Choroid plexus epithelial cell (primary cell): ENCODE measurements at places on chromosomes 12 and 14.

DNA sequence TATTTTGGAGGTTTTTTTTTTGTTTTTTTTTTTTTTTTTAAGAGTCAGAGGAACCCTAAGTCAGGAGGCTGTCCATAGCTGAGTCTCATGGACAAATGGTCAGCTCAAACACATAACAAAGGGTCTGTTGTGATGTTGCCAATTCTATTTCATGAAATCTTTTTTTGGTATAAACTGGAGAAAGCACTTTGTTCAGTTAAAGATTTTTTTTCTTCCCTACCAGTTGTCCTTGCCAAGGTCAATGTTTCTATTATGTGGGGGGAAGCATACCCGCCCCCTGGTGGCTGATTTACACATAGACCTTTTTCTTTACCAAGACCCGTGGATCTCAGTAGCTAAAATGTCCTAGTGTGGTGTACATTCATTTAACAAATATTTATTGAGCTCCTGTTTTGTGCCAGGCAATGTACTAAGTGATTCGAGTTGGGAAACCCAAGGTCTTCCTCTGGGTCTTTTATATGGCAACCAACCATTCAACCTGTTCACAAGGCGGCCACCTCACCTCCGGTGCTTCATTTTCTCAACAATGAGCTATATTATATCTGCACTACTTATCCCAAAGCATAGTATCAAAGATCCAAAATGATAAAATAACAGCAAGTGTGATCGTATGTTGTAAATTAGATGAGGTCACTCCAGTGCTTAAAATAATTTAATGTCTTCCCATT lies 214.5 kb downstream of the PAH start:
- peak; percentile 83 for DNase-seq

DNA sequence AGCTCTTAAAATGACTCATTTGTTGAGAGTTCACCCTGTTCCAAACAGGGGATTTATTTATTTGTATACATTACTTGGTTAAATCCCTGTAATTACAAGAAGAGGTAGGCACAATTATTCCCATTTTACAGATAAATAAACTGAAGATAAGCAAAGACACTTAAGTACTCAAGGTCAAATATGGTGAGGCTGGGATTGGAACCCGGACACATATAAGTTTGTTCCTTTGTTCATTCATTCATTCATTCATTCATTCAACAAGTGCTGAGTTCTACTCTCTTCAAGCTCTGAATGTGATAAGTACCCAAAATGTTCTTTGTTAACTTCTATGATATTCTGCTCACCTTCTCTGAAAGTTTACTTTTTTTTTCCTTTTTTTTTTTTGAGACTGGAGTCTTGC lies 2.4 kb upstream of the TRIM9 start:
- no peak for DNase-seq

GRCh38 chr12:9256758-9257405 lies 48.7 kb upstream of the PZP start:
- DNase-seq: no peak

DNA sequence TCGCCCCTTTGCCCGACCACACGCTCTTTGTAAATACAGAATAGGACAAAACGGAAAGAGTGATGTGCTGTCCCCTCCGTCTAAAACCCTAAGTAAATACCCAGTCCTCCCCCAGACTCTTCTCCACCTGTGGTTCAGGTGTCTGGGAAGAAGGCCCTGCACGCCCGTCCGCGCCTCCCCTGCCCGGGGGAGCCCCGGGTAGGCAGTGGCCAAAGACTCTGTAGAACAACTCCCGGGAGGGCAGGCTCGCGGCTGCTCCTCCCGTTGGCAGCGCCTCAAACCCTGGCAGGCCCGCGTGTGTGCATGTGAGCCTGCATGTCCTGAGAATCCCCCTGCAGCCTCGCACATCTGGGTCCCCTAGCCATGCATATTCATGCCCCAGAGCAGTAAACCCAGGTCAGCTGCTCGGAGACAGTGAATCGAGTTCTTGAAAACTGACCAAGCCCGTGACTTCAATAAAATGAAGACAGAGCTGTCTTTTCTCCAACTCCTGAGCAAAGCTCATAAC lies 165.8 kb downstream of the MON2 start:
- DNase-seq: peak; percentile 27

DNA sequence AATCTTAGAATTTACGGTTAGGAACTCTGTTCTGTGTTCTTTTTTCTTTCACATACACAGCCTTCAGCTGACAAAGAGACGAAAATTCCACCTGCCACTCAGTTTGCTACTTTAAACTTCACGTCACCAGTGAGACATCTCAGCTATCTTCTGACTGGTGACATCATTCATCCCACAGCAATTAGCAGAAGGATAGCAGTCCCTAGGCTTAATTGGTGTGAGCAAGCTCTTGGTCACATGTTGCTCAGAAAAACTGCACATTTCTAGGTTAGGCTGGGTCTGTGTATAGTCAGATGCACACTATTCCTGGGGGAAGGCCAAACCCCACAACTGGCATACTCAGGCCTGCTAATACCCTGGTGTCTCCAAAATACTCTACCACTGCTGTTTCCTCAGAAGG lies 23.9 kb downstream of the SLC7A7 start:
- peak; percentile 60 for DNase-seq

DNA sequence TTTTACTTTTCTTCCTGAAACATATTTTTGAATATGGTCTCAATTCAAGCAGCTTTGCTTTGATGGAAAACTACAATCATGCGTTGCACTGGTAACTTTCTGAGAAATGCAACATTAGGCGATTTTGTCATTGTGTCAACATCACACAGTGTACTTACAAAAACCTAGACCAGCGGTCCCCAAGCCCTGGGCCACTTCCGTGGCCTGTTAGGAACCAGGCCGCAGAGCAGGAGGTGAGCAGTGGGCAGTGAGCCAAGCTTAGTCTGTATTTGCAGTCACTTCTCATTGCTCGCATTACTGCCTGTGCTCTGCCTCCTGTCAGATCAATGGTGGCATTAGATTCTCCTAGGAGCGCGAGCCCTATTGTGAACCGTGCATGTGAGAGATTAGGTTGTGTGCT lies 163.7 kb upstream of the NOVA1 start:
- DNase-seq: no peak

DNA sequence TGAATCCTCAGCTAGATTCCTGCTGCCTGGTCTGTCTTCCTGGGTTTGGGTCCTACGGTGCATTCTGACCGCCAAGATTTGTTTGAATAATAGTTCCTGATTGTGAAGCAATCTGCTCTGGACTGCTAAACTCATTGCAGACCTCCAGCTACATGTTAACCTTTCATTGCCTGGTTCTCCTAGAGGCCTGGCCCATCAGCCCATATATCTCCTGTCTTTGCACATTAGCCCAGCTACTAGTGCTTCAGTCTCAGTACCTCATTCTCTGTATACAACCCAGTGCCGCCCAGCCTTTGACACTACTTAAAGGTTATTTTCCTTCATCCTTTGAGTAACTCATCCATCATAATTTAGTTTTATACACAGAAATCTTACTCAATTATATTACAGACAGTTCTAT lies 65.6 kb upstream of the GRIP1 start:
- no peak for DNase-seq

- DNase-seq: no peak
Measured at GRCh38 chr12:8941691-8942478, 7.6 kb downstream of the M6PR start.
